ENCODE measurements at places on chromosomes 5 and 9. TPM values are rescaled to one million over a fixed set of nuclear protein-coding genes. Genes with fewer than 3 reads are reported as not detected.

GRK6 gene
- 18.8 TPM for total RNA-seq

C9orf152 gene
- total RNA-seq = under 0.01 TPM

N4BP3 gene
- 0.35 TPM for total RNA-seq

PLAC8L1 gene
- total RNA-seq = not detected

PLPP7 gene
- total RNA-seq = 11.4 TPM

LIX1 gene
- total RNA-seq = not detected

COL15A1 gene
- 130 TPM for total RNA-seq

RUSC2 gene
- 9.1 TPM for total RNA-seq

CNTLN gene
- 5.3 TPM for total RNA-seq

THG1L gene
- total RNA-seq = 29.3 TPM

CYLC2 gene
- total RNA-seq = not detected

SNCB gene
- 0.12 TPM for total RNA-seq

MRPS2 gene
- 11.9 TPM for total RNA-seq

PCDHB3 gene
- 1.1 TPM for total RNA-seq

BARX1 gene
- total RNA-seq = not detected

ACOT12 gene
- not detected for total RNA-seq

PCDHGA8 gene
- total RNA-seq = 2.0 TPM

ADAMTS16 gene
- 0.12 TPM for total RNA-seq

SEMA6A gene
- 0.08 TPM for total RNA-seq

DDX4 gene
- total RNA-seq = not detected

PRR16 gene
- total RNA-seq = 3.7 TPM

IL13 gene
- total RNA-seq = not detected

FBN2 gene
- 0.38 TPM for total RNA-seq

ELOVL7 gene
- under 0.01 TPM for total RNA-seq

PCDHA2 gene
- total RNA-seq = 0.08 TPM

NEK6 gene
- total RNA-seq = 225 TPM

PAEP gene
- not detected for total RNA-seq

VCAN gene
- total RNA-seq = 735 TPM

TMEM174 gene
- total RNA-seq = not detected

ALDOB gene
- total RNA-seq = not detected

GPX8 gene
- 81.6 TPM for total RNA-seq

PCDHA1 gene
- total RNA-seq = not detected

SPAAR gene
- total RNA-seq = 0.12 TPM

NIPAL4 gene
- not detected for total RNA-seq

DMRTA1 gene
- 0.12 TPM for total RNA-seq

UBE2QL1 gene
- 0.12 TPM for total RNA-seq

CKMT2 gene
- total RNA-seq = 12.8 TPM

TOR4A gene
- 16.6 TPM for total RNA-seq

ENHO gene
- total RNA-seq = not detected

SOHLH1 gene
- not detected for total RNA-seq

ZSWIM6 gene
- 5.3 TPM for total RNA-seq

AGXT2 gene
- not detected for total RNA-seq

Data from smooth muscle cell of the coronary artery (primary cell).